ENCODE measurements at places on chromosomes 16 and 17. TPM values are rescaled to one million over a fixed set of nuclear protein-coding genes. Genes with fewer than 3 reads are reported as not detected.

The ICAM2 gene
- total RNA-seq, result not detected

The SLFN14 gene
- total RNA-seq, result not detected

The GPR142 gene
- total RNA-seq, result not detected

The PDILT gene
- not detected for total RNA-seq

The PRAC2 gene
- not detected for total RNA-seq

The DBF4B gene
- total RNA-seq, result 19.9 TPM

The RBFOX1 gene
- not detected for total RNA-seq

The NPIPA2 gene
- 1.1 TPM for total RNA-seq

The CNGB1 gene
- total RNA-seq, result 0.03 TPM

The KRTAP9-8 gene
- not detected for total RNA-seq

The ITGB4 gene
- 77.6 TPM for total RNA-seq

The CRYM gene
- 2.5 TPM for total RNA-seq

The KRTAP2-3 gene
- not detected for total RNA-seq

The MT1M gene
- not detected for total RNA-seq

The SCGB1C2 gene
- total RNA-seq, result not detected

The CDH13 gene
- not detected for total RNA-seq

The NUPR1 gene
- 18.5 TPM for total RNA-seq

The LGALS9B gene
- not detected for total RNA-seq

The LGALS9C gene
- not detected for total RNA-seq

The TBC1D3C gene
- 0.07 TPM for total RNA-seq

The IRF8 gene
- 0.53 TPM for total RNA-seq

The CACNA1H gene
- total RNA-seq, result 13.5 TPM

The CSNK1D gene
- total RNA-seq, result 236 TPM

The C16orf86 gene
- total RNA-seq, result not detected

The WFIKKN2 gene
- total RNA-seq, result not detected

The KRTAP2-2 gene
- not detected for total RNA-seq

The MLST8 gene
- total RNA-seq, result 48.3 TPM

The RTN4RL1 gene
- 11.2 TPM for total RNA-seq

The TBX21 gene
- total RNA-seq, result 0.19 TPM

The COX6A2 gene
- not detected for total RNA-seq

The TEKT5 gene
- total RNA-seq, result not detected

The KRT33A gene
- total RNA-seq, result not detected

The SGCA gene
- 1.9 TPM for total RNA-seq

The KRT16 gene
- total RNA-seq, result 1.3 TPM

The CDH5 gene
- total RNA-seq, result 0.23 TPM

The KRTAP1-1 gene
- total RNA-seq, result not detected

The PLXDC1 gene
- 0.22 TPM for total RNA-seq

The CFAP52 gene
- total RNA-seq, result not detected

The ALDOC gene
- 2.1 TPM for total RNA-seq

The LRRC37A2 gene
- 3.4 TPM for total RNA-seq

The ASPA gene
- total RNA-seq, result not detected

The STH gene
- not detected for total RNA-seq

The MYL11 gene
- 0.51 TPM for total RNA-seq

The PIPOX gene
- 0.21 TPM for total RNA-seq

The KCTD11 gene
- total RNA-seq, result 9.4 TPM

The KRTAP4-2 gene
- total RNA-seq, result not detected

The CTRB1 gene
- total RNA-seq, result not detected

The SERPINF2 gene
- 3.2 TPM for total RNA-seq

The SMIM5 gene
- total RNA-seq, result 0.80 TPM

The FOXF1 gene
- total RNA-seq, result not detected

The KRT12 gene
- total RNA-seq, result not detected

The CFAP97D1 gene
- total RNA-seq, result 0.03 TPM

The WNT9B gene
- not detected for total RNA-seq

The PITPNM3 gene
- 2.0 TPM for total RNA-seq

The KCNG4 gene
- total RNA-seq, result not detected

The UTS2R gene
- not detected for total RNA-seq

The TBC1D28 gene
- not detected for total RNA-seq

The RRN3 gene
- 41.6 TPM for total RNA-seq

The NUBP1 gene
- total RNA-seq, result 45.2 TPM

The OR1A1 gene
- not detected for total RNA-seq

All from A549 treated with GW870086 at 1 μM for 4 hours (cell line).